ENCODE measurements at places on chromosomes 3 and 15. TPM values are rescaled to one million over a fixed set of nuclear protein-coding genes. Genes with fewer than 3 reads are reported as not detected.

Gene CCDC80
- 3.7 TPM for total RNA-seq

Gene CNTN3
- 0.62 TPM for total RNA-seq

Gene EFL1
- total RNA-seq: 19.3 TPM

Gene SEMA3B
- total RNA-seq: 1.7 TPM

Gene TM4SF1
- total RNA-seq: 0.97 TPM

Gene CACNA1D
- 208 TPM for total RNA-seq

Gene GP9
- total RNA-seq: 1.5 TPM

- H3K4me3 ChIP-seq: no peak overlapping the region
- no peak overlapping the region for H3K27ac ChIP-seq
- H3K36me3 ChIP-seq: no peaks in the 10 kb centered on the region
- no peaks in the 10 kb centered on the region for H3K27me3 ChIP-seq
- peaks cover 4% of the 10 kb centered on the region for H3K4me1 ChIP-seq
These were observed 310.7 kb downstream of the RBMS3 start for GRCh38 chr3:29591579-29591978.

DNA sequence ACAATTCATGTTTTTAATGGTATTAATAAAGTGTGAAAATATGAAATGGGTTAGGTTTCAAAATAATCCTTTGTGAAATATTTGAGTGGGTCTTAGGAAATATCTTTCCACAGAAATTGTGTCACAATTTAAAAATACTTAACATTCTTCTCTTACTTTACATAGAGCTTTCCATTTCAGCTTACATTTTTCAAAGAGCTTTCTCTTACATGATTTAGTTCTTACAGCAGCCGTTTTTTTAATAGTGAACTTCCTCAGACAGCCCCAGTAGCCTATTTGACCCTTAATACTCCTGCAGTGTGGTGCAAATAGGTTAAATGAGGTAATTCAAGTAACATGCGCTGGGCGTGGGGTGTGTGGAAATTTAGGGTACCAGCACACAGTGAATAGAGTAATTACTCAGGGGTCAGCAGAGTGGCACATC lies 21.8 kb downstream of the P2RY12 start:
- H3K4me3 ChIP-seq: no peak overlapping the region
- H3K4me1 ChIP-seq: peaks cover 2% of the 10 kb centered on the region
- no peaks in the 10 kb centered on the region for H3K27me3 ChIP-seq
- H3K27ac ChIP-seq: no peak overlapping the region
- DNase-seq: no peak

GRCh38 chr3:138367911-138368310 lies 19.5 kb downstream of the MRAS start:
- no peak overlapping the region for H3K27ac ChIP-seq
- H3K4me3 ChIP-seq: no peak overlapping the region
- H3K27me3 ChIP-seq: no peaks in the 10 kb centered on the region
- H3K36me3 ChIP-seq: no peaks in the 10 kb centered on the region
- DNase-seq: no peak

DNA sequence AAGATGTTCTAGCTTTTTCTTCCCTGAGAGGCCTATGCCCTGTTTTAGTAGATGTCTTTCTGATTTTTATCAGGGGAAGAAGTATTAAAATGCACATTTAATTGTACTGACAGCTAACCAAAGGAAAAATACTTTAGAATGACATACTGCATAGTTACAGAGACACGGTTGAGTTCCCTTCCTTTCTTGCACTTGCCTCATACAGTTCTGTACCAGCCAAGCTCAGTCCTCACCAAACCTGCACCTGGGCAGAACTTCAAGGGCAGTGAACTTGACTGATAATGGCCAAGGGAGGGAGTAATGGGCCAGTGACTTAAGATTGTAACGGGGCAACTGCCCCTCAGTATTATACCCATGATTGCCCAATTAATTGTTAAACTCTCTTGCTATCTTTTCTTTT lies 34.1 kb upstream of the RASGRP1 start:
- no peak overlapping the region for H3K4me3 ChIP-seq
- no peak for DNase-seq
- no peak overlapping the region for H3K27ac ChIP-seq
- H3K27me3 ChIP-seq: no peaks in the 10 kb centered on the region
- no peaks in the 10 kb centered on the region for H3K36me3 ChIP-seq

DNA sequence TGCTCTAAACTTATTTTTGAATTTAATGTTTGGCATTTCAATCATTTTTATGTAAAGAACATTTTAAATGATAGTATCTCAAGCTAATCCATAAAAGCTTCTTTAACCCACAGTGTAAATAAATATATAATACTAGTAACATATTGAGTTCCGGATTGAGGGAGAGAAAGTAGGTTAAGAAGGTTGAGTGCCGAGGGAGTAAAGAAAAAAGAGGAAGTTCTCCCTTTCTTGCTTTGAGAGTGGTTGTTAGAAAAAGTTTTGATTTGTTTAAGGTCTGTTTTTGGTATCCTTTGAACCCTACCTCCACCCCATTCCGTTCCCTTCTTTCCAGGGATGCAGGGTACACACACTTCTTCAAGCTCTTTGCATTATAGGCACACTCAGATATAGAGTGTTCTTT lies 130.8 kb downstream of the VPS8 start:
- no peaks in the 10 kb centered on the region for H3K27me3 ChIP-seq
- H3K27ac ChIP-seq: no peak overlapping the region
- DNase-seq: no peak
- peaks cover 9% of the 10 kb centered on the region for H3K36me3 ChIP-seq

- H3K27me3 ChIP-seq: no peaks in the 10 kb centered on the region
- H3K4me1 ChIP-seq: peaks cover 35% of the 10 kb centered on the region
- DNase-seq: no peak
- no peak overlapping the region for H3K4me3 ChIP-seq
- H3K27ac ChIP-seq: no peak overlapping the region
These were observed 10.7 kb downstream of the CCDC32 start for GRCh38 chr15:40554161-40554525.

DNA sequence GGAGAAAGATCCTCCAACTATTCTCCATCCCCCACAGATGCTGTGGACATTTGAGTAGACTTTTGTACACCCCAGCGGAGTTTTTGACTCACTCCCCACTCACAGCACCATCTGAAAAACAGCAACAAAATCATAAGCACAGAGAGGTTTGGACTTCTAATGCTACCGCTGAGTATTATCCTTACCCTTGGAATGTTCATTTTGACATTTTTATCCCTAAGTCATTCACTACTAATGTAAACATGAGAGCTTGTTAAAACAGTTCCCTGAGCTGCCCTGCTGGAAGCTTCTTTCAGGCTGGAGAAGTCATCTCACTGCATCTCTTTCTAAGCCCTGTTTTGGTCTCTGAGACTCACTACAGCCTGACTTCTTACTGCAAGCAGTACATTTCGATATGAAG lies 1045.9 kb downstream of the MCTP2 start:
- H3K27ac ChIP-seq: no peak overlapping the region
- H3K4me1 ChIP-seq: no peaks in the 10 kb centered on the region
- DNase-seq: no peak
- no peaks in the 10 kb centered on the region for H3K36me3 ChIP-seq
- H3K4me3 ChIP-seq: no peak overlapping the region

GRCh38 chr15:85773249-85773648 lies 21.5 kb downstream of the KLHL25 start:
- peaks cover 9% of the 10 kb centered on the region for H3K27me3 ChIP-seq
- H3K4me3 ChIP-seq: no peak overlapping the region
- no peak for DNase-seq

- H3K36me3 ChIP-seq: peaks cover 10% of the 10 kb centered on the region
- H3K27me3 ChIP-seq: peaks cover 15% of the 10 kb centered on the region
- DNase-seq: no peak
- H3K27ac ChIP-seq: no peak overlapping the region
- no peak overlapping the region for H3K4me3 ChIP-seq
These were observed 12.3 kb upstream of the ANPEP start for GRCh38 chr15:89826671-89827655.

GRCh38 chr3:14256046-14256445 lies 77.4 kb downstream of the LSM3 start:
- peaks cover 3% of the 10 kb centered on the region for H3K4me1 ChIP-seq
- H3K4me3 ChIP-seq: no peak overlapping the region
- DNase-seq: no peak
- no peak overlapping the region for H3K27ac ChIP-seq
- H3K36me3 ChIP-seq: no peaks in the 10 kb centered on the region

DNA sequence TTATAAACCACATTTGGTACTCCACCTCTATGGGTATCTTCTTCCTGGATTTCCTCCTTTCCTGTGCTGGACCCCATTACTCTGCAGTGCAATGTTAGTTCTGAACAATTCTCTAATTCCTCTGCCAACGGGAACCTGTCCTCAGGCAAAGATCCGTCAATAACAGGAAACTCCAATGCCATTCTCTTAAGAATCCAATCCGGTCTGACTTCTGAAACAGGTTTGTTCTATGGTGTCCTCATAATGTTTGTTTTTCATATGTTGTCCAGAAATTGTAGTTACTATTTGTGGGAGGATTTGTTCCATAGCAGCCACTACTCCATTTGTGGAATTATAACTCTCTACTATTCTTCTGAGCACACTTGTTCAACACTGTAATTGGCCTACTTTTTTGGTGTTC lies 112.7 kb downstream of the TBL1XR1 start:
- peaks cover 12% of the 10 kb centered on the region for H3K36me3 ChIP-seq
- H3K27me3 ChIP-seq: peaks cover 5% of the 10 kb centered on the region
- no peak for DNase-seq
- peaks cover 27% of the 10 kb centered on the region for H3K4me1 ChIP-seq
- H3K27ac ChIP-seq: peak overlapping the region; percentile 71

DNA sequence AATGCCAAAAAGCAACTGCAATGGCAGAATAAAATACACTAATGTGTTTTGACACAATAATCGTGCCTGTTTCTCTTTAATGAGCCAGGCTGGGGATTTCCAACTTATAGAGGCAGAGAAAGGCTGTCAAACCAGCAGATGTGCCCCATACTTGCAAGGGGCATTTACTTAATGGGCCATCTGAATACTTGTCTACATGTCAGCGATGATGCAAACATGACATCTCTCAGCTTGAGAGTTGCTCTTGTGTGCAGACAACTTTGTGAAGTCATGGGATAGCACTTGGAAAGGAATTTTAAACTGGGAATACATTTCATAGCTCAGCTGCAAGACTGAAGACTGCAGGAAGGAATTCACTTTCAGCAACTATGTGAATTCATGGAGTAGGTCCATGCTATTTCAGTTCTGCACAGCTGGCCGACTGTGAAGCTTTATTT lies 127.4 kb upstream of the ADAMTS9 start:
- no peaks in the 10 kb centered on the region for H3K27me3 ChIP-seq
- no peaks in the 10 kb centered on the region for H3K36me3 ChIP-seq
- peaks cover 53% of the 10 kb centered on the region for H3K4me1 ChIP-seq
- H3K27ac ChIP-seq: no peak overlapping the region

DNA sequence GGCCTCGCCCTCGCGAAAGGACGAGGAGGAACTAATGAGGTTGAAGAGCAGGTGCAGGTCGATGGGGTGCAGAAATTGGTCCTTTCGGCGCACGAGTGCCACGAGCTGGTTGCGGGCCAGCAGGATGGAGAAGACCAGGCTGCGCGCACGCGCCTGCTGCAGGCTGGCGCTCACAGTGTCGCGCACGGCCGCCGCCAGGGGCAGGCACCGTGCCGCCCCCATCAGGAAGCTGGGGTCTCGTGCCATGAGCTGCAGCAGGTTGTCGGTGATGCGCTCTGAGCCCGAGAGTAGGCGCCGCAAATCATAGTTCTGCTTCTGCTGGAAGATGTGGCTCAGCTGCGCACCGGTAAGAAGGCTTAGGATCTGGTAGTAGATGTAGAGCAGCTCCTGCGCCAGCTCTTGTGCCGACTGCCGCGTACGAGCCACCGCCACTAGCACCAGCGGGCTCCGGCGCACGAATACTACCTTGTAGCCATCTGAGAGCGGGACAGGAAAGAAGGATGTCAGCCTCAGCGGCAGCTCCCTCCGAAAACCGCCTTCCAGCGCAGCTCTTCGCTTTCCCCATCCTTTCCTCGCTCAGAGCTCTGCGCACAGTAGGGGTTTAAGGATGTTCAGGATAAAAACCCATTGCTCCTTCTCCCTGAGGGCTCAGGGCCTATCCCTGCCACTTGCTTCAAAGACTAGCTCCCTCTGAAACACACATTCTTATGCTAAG lies 6.9 kb upstream of the MST1R start:
- H3K27ac ChIP-seq: no peak overlapping the region
- H3K27me3 ChIP-seq: peaks cover 15% of the 10 kb centered on the region
- no peak for DNase-seq
- H3K36me3 ChIP-seq: peaks cover 12% of the 10 kb centered on the region
- H3K4me1 ChIP-seq: peaks cover 4% of the 10 kb centered on the region

DNA sequence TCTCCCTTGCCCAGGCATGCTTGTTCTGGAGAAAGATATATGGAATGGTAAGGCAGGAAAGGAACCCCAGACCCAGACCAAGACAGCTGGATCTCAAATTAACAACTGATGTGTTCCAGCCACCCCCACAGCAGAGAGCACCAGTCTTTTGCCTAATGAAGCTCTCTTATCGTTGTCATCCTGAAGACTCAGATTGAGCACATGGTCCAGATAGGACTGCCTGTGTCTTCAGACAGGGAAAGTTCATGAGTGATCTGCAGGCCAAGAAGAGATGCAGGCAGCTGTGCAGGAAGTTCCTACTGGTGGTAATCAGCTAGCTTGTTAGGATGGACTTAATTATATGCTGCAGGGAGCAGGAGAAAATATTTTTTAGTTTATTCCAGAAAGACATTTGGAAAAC lies 53.3 kb downstream of the PPP2R3A start:
- DNase-seq: no peak
- no peak overlapping the region for H3K4me3 ChIP-seq
- H3K27ac ChIP-seq: no peak overlapping the region
- H3K36me3 ChIP-seq: no peaks in the 10 kb centered on the region
- H3K4me1 ChIP-seq: no peaks in the 10 kb centered on the region

DNA sequence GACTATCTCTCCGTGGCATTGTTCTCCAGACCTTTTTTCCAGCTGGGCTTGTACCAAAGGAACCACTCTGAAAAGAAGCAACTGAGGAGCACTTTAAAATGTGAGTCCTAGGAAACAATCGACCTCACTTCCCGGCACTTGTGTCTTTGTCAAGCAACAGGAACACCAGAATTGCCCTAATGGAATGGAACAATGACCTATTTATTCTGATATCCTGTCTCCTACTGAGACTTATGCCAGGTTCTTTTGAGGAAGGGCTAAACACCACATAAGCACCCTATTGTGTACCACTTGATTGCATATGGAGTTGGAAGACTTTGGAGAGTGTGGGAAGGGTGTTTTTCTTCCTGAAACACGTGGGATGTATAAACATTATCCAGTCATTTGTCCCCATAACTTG lies 56.8 kb upstream of the TGFBR2 start:
- H3K27ac ChIP-seq: peak overlapping the region; percentile 93
- H3K36me3 ChIP-seq: no peaks in the 10 kb centered on the region
- H3K27me3 ChIP-seq: peaks cover 4% of the 10 kb centered on the region
- no peak for DNase-seq
- peaks cover 46% of the 10 kb centered on the region for H3K4me1 ChIP-seq
- peak overlapping the region; percentile 7 for H3K4me3 ChIP-seq

GRCh38 chr3:149648525-149648924 lies 9.3 kb downstream of the WWTR1 start:
- H3K27ac ChIP-seq: peak overlapping the region; percentile 32
- peak overlapping the region; percentile 70 for H3K4me3 ChIP-seq
- H3K27me3 ChIP-seq: peaks cover 2% of the 10 kb centered on the region
- H3K4me1 ChIP-seq: peaks cover 60% of the 10 kb centered on the region
